Cardiac muscle cell (in vitro differentiated cells and primary cell): ENCODE measurements at places on chromosomes 3 and 15. TPM values are rescaled to one million over a fixed set of nuclear protein-coding genes. Genes with fewer than 3 reads are reported as not detected.

BNC1 gene
- total RNA-seq, result 4.5 and 4.7 TPM in 2 replicates

GOLGA6L10 gene
- 0.12 and 0.28 TPM in 2 replicates for total RNA-seq

ITIH3 gene
- total RNA-seq, result 0.06 TPM in 1 of 2 replicates, not detected in the other

IREB2 gene
- total RNA-seq, result 21.6 and 34.2 TPM in 2 replicates

SKOR1 gene
- total RNA-seq, result 0.85 and 1.1 TPM in 2 replicates

AADACL2 gene
- not detected in 2 replicates for total RNA-seq

NCKIPSD gene
- total RNA-seq, result 68.7 and 73.4 TPM in 2 replicates

GATM gene
- 50.0 and 76.5 TPM in 2 replicates for total RNA-seq

PAK6 gene
- total RNA-seq, result 9.7 and 18.7 TPM in 2 replicates

PARL gene
- total RNA-seq, result 37.5 and 44.6 TPM in 2 replicates

GRCh38 chr15:43278869-43279268, 12.1 kb upstream of the TGM5 start:
- no peak for DNase-seq

- no peak for DNase-seq
Measured at GRCh38 chr15:83612226-83612625, 41.7 kb upstream of the ADAMTSL3 start.

DNA sequence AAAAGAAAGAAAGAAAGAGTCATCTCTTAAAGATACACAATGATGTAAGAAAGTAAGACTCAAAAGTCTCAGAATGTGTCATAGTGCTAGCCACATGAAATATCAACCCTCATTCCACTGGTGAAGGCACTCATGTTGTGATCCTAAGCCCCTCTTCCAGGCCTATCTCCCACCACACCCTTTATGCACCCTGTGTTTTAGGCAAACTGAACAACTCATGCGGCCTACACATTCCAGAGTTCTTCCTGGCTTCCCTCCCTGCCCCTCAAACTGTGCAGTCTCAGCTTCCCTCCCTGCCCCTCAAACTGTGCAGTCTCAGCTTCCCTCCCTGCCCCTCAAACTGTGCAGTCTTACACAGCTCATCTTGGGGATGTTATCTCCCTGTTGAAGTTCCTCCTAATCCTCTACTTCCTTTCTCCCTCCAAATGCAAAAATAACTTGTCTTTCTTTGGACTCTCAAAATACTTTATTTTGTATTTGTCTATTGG, 69.0 kb upstream of the FNDC3B start:
- DNase-seq, result no peak

GRCh38 chr3:135862361-135862760, 103.2 kb upstream of the PPP2R3A start:
- no peak for DNase-seq

DNA sequence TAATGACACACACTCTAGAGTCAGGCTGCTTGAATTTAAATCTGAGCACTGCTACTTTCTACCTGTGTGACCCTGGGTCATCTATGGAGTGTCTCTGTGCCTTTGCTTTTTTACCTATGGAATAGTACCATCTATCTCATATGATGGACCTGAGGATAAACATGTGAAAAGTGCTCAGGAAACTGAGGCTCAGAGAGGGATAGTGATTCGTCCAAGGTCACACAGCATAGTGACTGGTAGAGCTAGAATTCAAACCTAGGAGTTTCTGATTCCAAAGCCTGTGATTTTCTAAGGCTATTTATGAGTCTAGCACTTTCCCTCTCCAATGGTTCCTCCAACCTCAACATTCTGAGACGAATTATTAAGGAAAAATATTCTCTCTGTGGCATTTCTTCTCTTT, 32.0 kb upstream of the RAF1 start:
- no peak for DNase-seq

- peak; percentile 85 for DNase-seq
Measured at GRCh38 chr3:10192953-10193691, 28.4 kb downstream of the IRAK2 start.

DNA sequence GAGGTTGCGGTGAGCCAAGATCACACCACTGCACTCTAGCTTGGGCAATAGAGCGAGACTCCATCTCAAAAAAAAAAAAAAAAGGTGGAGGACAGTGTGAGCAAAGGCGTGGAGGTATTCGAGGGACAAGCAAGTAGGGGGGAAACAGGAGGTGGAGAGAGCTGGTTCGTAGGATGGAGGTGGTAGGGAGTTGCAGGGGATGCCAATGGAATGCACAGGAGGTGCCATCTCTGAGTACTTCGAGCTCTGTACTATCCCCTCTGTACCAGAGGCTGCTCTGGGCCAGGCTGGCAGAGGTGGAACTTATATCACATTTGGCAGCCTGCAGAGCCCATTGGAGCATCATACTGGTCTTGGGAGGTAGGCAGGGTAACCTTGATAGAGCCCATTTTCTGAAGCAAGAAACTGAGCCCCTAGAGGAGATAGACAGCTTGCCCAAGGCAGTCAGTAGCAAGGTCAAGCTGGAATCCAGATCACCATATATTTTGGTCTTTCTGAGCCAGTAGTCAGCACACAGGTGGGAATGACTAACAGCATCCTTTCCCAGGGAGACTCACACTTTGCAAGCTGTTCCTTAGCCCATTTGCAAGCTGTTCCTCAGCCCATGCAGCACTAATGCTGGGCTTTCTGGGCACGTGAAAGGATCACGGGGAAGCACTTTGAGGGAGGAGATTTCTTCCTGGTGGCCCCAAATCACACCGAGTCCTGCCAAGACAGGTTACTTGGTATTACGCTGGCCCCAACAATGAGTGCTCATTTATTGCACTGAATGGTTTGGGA, 9.2 kb upstream of the CCDC33 start:
- no peak for DNase-seq

- DNase-seq, result no peak
Measured at GRCh38 chr15:70035051-70035718, 62.5 kb downstream of the TLE3 start.

DNA sequence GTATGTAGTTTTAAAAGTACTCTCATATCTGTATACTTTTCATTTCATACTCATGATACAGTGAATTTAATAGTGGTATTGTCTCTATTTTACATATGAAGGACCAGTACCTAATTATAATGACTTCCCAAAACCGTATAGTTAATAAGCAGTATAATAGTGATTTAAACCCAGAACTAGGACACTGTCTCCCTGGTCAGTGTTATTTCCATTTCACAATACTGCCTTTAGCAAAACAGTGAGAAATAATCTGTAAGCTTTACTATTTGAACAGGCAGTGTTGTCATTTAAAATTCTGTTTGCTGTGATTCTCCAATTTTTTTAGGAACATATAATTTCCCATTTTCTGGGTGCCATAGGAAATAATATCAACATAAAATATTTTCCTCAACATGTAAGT, 116.2 kb downstream of the TCF12 start:
- no peak for DNase-seq

GRCh38 chr3:15467227-15468181, 40.1 kb downstream of the EAF1 start:
- DNase-seq, result peak; percentile 13

DNA sequence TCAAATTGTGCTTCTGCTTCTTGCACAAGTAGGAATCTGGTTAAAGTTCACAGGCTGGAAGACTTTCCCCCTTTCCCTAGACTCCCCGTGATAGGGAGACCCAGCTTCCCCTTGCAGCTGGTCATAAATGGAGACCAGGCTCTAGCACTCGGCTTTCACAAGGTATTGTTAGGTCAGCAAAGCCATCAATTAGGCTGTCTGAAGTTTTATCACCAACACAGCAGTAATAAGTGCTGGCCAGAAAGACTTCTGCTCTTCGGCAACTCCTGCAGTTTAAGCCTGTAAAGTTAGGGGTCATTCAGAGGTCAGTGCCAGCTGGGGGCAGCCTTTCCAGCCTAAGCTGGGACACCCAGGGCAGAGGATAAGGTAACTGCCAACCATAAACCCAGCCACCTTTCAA, 203.4 kb downstream of the MEIS2 start:
- DNase-seq, result no peak

DNA sequence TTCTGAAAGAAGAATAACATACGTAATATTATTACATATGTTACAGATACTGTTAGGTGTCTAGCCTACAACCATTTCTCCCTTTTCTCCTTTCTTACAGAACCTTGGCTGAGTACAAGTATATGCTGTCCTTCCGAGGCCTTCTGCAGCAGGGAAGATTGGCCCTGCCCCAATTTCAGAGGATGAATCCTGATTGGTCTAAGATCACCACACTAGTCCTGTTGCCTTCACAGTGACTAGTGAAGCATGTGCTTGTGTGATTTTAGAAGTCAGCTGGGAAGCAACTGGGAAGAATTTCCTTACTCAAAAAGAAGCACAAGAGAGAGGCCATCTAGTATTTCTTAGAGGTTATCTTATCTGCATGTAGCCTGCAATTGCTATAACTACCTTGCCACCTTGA, 30.6 kb upstream of the MECOM start:
- DNase-seq, result peak; percentile 72

- no peak for DNase-seq
Measured at GRCh38 chr15:45326280-45326679, 52.1 kb downstream of the GATM start.

- no peak for DNase-seq
Measured at GRCh38 chr3:64766440-64766839, 78.6 kb upstream of the ADAMTS9 start.

DNA sequence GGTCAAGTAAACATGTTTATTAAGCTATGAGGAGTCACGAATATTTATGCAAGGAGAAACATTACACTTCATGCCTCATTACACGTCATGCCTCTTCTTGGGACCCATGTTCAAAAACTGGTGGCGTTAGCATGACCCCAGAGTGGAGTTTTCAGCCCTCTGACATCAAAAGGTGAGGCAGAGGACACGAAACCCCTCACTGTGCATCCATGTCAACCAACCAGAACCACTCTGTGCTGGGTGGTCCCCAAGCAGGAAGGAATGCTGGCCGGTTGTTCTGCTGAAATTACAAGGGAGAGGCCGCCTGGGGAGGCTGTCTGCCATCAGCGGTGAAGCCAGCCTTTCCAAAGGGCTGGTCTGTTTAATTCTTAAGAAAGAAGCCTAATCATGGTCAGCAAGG, 83.4 kb downstream of the GABRB3 start:
- no peak for DNase-seq

GRCh38 chr3:114365909-114366308, 72.1 kb downstream of the TIGIT start:
- no peak for DNase-seq

DNA sequence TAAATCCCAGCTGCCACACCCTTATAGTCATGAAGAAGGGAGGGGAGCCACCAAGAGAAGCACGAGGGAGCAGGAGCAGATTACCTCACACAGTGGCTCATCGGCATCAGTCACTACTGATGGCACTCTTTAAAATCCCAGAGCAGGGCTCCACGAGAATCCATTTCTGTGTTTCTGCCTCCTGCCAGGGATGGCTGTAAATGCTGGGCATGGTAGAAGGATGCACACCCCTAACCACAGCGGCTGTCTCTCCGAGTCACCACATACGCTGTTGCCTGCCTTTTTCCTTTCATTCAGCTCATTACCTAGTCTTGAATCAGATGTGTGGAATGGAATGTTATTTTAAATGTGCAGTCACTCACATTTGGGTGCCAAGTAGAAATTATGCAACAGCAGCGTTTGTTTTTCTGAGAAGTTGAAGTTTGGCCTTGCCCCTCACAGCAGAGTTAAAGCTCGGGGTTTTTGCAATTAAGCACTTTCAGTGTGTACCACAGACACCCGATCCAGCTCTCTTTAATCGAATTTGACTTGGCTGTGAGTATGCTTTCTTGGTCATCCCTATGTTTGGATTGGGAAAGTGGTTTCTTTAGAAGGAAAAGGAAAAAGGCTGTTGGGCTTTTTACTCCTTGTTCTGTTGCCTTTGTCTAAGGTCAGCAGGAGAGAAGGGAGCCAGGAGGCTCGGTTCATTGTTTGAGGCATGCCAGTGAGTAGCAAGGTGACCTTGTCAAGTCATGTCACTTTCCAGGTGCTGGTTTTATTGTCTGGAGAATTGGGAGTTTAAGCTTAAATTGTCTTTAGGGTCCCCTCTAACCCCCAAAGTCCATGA, 284.2 kb upstream of the TPM1 start:
- peak; percentile 29 for DNase-seq

- DNase-seq, result peak; percentile 38
Measured at GRCh38 chr15:38073178-38073946, 138.9 kb downstream of the TMCO5A start.

GRCh38 chr3:125147491-125147820, 65.1 kb downstream of the SLC12A8 start:
- no peak for DNase-seq

DNA sequence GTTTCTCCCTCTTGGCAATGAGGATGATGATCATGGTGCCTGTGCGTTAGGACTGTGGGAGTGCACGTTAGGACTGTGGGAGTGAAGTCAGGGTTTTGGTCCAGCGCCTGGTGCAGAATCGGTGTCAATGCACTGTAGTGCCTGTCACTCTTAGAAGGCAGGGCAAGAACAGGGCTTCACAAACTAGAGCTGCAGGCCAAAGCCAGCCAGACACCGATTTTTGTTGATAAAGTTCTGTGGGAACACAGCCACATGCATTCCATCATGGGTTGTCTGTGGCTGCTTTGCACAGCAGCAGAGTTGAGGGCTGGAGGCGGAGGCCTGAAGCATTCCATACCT, 32.6 kb upstream of the NR2C2 start:
- no peak for DNase-seq

DNA sequence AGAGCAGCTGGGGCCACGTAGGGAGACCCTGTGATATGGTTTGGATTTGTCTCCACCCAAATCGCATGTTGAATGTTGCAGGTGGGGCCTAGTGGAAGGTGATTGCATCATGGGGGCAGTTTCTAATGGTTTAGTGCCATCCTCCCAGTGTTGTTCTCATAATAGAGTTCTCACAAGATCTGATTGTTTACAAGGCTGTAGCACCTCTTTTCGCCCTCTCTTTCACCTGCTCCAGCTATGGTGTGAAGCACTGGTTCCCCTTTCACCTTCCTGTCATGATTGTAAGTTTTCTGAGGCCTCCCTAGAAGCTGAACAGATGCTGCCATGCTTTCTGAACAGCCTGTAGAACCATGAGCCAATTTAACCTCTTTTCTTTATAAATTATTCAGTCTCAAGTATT, 198.9 kb upstream of the CBLB start:
- no peak for DNase-seq

DNA sequence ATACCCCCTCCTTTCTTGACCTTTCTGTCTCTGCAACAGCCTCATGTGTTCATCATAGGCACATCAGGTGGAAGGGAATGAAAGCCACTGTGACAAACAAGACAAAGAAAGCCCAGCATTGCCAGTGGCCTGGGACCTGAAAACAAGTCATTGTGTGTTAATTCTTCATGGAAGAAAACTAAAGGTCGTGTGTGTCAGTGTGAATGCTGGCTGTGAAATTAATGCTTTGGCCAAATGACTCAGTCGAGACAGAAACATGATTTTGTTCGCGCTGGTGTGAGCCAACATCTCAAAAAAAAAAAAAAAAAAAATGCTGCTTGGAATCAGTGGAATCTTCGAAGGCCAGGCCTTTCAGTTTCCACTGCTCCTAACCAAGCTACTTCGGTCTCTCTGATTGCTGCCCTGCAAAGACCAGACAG, 386.5 kb upstream of the PROK2 start:
- peak; percentile 66 for DNase-seq

- peak; percentile 60 for DNase-seq
Measured at GRCh38 chr3:141561426-141562034, 74.7 kb downstream of the RASA2 start.
